Stimulated activated CD8-positive, alpha-beta memory T cell treated with anti-CD3 and anti-CD28 coated beads, Interleukin-2, amount 100 ng/mL, for 48 hours (primary cell): ENCODE measurements at places on chromosomes 6 and 20.

- DNase-seq: no peak
Observed at GRCh38 chr20:44810061-44810390, 320 bp downstream of the RIMS4 start.

GRCh38 chr6:37840940-37841300, 21.4 kb downstream of the ZFAND3 start:
- no peak for DNase-seq

GRCh38 chr6:12119085-12119588, 107.0 kb downstream of the HIVEP1 start:
- no peak for DNase-seq

- DNase-seq: no peak
Observed at GRCh38 chr6:25899580-25900408, 25.8 kb upstream of the SLC17A3 start.

DNA sequence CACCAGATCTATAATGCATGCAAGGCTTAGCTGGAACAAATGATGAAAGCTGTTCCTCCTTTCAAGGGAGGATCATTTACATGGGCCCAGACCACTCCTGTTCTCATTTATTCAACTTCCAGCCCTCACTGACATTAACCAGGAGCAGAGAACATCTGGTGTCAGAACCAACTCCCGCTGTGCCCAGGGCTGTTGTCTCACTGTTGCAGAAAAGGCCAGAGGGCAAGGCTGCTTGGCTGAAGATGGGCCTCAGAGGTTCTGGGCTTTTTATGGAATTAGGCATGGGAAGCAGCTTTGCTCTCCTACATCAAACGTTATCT, 164.2 kb downstream of the GMPR start:
- no peak for DNase-seq

GRCh38 chr6:116385459-116385802, 14.7 kb downstream of the DSE start:
- no peak for DNase-seq

- DNase-seq: no peak
Observed at GRCh38 chr6:87661503-87661902, 40.5 kb downstream of the AKIRIN2 start.

GRCh38 chr6:19463250-19463649, 373.9 kb upstream of the ID4 start:
- DNase-seq: no peak

DNA sequence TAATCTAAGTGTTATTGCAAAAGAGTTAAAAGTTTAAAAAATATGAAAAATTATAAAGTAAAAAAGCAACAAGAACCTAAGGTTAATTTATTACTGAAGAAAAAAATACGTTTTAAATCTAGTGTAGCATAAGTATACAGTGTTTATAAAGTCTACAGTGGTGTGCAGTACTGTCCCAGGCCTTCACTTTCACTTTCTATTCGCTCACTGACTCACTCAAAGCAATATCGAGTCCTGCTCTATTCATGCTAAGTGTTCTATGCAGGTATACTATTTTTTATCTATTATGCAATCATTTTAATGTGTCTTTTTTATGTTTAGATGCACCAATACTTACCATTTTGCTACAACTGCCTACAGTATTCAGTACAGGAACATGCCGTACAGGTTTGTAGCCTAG, 113.0 kb downstream of the MANEA start:
- DNase-seq: no peak

- no peak for DNase-seq
Observed at GRCh38 chr6:118316796-118317384, 231.2 kb upstream of the PLN start.

GRCh38 chr6:143166247-143166695, 105.6 kb downstream of the AIG1 start:
- no peak for DNase-seq

DNA sequence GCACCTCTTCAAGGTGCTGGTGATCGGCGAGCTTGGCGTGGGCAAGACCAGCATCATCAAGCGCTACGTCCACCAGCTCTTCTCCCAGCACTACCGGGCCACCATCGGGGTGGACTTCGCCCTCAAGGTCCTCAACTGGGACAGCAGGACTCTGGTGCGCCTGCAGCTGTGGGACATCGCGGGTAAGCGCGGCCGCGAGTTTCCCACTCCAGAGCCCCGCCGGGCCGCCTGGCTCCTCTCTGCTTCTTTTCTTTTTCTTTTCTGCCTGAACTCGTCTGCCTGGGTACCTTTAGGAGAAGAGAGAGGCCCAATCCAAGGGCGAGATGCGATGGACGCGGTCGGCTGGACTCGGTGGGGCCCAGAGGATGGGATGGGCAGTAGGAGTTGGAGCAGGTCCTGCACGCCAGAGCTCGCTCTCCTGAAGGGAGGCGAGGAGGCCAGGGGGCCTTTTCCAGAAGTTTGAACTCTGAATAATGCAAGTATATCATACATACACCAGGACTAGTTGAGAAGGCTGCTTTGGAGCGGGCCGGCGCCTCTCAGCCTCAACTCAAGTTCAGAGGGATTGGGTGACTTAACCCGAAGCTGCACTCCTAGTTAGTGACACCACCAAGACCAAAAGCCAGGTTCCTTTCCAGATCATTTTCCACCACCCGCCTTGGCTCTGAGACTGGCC, 445 bp downstream of the RAB32 start:
- no peak for DNase-seq

DNA sequence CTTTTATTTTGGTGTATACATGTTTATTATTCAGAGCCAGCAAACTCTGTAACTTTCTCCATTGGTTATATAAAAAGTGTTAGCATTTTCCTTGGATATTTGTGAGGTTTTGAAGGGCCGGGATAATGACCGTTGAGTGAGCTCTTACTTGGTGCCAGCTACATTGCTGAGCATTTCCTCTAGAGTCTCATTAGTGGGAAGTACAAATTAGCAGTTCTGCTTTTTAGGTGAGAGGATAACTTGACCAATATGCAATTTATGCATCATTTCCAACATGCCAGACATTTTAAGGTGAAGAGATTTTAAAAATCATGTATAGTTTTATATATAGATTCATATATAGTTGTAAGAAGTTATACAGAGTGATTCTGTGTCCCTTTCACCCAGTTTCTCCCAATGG, 84.3 kb downstream of the CARMIL1 start:
- no peak for DNase-seq

GRCh38 chr6:71126506-71126905, 162.1 kb upstream of the OGFRL1 start:
- no peak for DNase-seq

GRCh38 chr6:169231790-169232506, 21.7 kb downstream of the THBS2 start:
- DNase-seq: no peak

GRCh38 chr6:108800427-108800864, 47.8 kb upstream of the ARMC2 start:
- no peak for DNase-seq

DNA sequence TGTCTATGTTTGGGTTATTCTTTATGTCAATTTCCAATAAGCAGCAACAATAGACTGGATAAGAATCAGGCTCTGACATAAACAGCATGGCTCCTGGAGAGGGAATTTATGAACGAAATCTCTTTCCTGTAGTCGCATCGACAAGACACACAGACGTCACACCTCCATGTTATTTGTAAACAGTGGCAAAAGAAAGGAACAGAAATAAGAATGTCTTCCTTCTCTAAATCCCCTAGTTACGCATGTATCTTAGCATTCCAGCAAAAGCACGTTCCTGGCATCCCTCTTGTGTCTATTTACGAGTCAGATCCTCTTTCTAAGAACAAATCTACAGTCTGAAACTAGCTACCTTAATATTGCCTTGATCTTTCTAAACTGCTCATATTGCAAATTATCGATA, 559.1 kb upstream of the JAG1 start:
- DNase-seq: no peak

DNA sequence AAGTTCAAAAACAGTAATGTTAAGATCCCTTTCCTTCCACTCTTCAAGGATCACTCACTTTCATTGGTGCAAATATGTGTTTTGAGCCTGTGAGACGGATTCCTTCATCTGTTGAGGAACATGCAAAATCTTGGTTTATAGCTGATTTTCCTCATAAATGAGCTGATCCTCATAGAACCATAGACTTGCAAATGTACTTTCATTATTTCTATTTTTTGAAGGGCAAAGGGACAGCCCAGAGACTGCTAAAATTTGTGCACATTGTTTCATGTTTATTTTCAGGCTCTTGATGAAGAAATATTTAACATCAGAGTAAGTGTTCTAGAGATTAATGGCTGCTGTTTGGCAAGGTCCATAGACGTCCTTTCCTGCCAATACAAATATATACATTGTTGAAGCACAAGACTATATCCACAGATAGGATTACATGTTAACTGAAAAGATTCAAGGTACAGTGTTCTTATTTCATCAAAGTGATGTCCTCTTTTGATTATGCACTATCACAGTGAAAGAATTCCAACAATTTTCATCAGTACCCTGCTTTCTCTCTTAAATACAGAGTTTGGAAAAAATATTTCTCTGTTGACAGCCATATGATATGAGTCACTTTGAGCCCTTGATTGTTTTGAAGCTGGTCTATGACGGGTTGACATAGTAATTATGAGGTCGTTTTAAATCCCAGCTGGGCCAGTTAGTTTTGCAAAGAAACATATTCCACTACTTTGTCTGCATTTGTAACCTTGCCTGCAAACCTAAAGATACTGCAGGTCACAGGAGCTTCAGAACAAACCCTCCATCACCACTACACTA, 95.7 kb downstream of the FILIP1 start:
- DNase-seq: no peak

DNA sequence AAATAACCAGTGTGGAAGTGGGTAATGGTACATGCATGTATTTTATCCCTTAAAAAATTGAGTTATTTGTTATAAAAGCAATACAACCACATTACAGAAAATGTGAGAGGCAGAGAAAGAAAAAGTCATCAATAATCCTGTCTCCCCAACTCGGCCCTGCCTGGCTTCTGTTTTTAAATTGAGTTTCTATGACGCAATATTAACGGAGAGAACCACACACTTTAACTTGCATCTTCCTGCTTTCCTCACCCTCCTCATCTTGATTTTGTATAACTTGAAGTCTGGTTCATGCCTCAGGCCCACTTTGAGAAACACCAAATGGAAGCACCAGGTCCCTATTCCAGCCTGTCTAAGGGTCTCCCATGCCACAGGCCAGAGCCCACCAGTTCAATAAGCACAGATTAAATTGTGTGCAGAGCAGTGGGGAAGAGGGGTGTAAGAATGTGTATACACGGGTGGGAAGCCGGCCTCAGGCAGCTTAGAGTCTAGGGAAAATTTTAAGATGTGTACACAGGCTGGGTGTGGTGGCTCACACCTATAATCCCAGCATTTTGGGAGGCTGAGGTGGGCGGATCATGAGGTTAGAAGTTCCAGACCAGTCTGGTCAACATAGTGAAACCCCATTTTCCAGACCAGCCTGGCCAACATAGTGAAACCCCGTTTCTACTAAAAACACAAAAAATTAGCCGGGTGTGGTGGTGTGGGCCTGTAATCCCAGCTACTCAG, 15.9 kb downstream of the KCNK5 start:
- no peak for DNase-seq

- DNase-seq: no peak
Observed at GRCh38 chr6:147911057-147911456, 402.6 kb downstream of the SAMD5 start.

DNA sequence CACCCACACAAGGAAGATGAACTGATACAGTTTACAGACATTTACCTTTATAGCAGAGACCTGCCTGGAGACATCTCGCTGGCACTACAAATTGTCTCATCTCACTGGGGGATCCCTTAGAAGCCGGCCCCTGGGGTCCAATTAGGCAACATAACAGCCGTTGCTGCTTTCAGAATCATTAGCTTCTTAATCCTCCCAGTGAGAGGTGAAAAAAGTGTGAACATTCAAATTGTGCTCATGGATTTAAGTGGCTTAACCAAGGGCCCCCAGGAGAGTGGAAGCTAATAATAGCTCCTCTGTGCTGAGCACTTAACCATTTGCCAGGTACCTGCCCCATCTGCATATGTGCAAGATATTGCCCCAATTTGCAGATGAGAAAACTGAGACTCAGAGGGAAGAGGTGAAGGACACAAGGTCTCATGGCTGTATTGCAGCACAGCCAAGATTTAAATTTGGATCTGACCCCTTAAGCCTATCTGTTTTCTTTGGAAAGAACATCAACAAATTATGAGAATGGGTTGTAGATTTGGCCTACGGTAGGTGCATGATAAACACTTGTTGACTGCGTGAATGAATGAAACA, 101.0 kb downstream of the EYA2 start:
- no peak for DNase-seq

GRCh38 chr20:9141921-9142320, 73.0 kb downstream of the PLCB4 start:
- DNase-seq: no peak

- no peak for DNase-seq
Observed at GRCh38 chr6:25954756-25955155, 7.8 kb upstream of the TRIM38 start.
